ENCODE measurements at places on chromosomes 6 and 20. TPM values are rescaled to one million over a fixed set of nuclear protein-coding genes. Genes with fewer than 3 reads are reported as not detected.

NOX3 gene
- not detected for total RNA-seq

DNA sequence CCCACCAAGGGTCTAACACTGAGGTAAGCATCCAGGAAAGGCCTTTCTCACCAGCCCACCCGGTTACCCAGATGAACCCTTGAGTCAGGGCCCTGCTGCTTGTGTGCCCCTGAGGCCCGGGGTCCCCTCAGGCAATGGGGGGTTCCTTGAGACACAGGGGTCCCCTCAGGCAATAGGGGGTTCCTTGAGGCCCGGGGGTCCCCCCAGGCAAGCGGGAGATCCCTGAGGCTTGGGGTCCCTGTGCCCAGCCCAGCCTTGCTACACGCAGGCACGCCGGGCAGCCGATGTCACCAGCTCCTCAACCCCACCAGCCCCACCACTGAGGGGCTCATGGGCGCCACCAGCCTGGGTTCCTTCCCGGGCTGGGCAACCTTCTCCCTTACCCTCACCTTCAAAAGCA lies 247.2 kb downstream of the TTLL2 start:
- no peaks in the 10 kb centered on the region for H3K36me3 ChIP-seq
- H3K27me3 ChIP-seq = no peaks in the 10 kb centered on the region
- no peak overlapping the region for H3K27ac ChIP-seq
- DNase-seq = no peak
- H3K4me3 ChIP-seq = no peak overlapping the region

GRCh38 chr6:10991115-10991514 lies 53.0 kb downstream of the ELOVL2 start:
- H3K4me3 ChIP-seq = no peak overlapping the region
- H3K36me3 ChIP-seq = no peaks in the 10 kb centered on the region
- no peaks in the 10 kb centered on the region for H3K4me1 ChIP-seq
- no peak for DNase-seq
- no peak overlapping the region for H3K27ac ChIP-seq

GRCh38 chr20:36775826-36776225 lies 2.3 kb upstream of the DSN1 start:
- peaks cover 8% of the 10 kb centered on the region for H3K4me1 ChIP-seq
- H3K27ac ChIP-seq = no peak overlapping the region
- H3K36me3 ChIP-seq = peaks cover under 1% of the 10 kb centered on the region
- DNase-seq = no peak

GRCh38 chr6:15444881-15445280 lies 199.0 kb downstream of the JARID2 start:
- H3K4me3 ChIP-seq = no peak overlapping the region
- no peaks in the 10 kb centered on the region for H3K27me3 ChIP-seq
- DNase-seq = no peak
- H3K27ac ChIP-seq = no peak overlapping the region

CENPW gene
- 65.8 TPM for total RNA-seq

DNA sequence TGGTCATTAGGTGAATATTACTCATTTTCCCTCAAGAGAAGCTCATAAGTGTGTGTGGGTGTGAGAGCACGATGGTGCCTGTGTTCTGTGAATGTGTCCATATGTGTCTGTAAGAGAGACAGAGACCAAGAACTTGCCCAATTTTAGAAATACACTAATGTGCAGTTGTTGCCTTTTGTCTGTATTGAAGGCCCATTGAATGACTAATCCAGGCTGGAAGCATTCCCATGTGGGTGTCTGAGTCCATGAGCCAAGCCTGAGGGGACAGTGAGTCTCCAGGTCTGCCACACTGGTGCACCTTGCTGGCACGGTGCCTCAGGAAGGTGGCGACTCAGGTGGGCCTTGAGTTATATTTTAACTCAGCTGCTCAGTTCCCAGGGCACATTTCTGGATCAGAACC lies 25.5 kb upstream of the ASXL1 start:
- H3K27ac ChIP-seq = peak overlapping the region; percentile 90
- H3K4me3 ChIP-seq = no peak overlapping the region
- no peaks in the 10 kb centered on the region for H3K27me3 ChIP-seq
- peak; percentile 25 for DNase-seq

BHLHE23 gene
- total RNA-seq = not detected

Data from activated CD8-positive, alpha-beta T cell treated with anti-CD3 and anti-CD28 coated beads for 36 hours (primary cell).